ENCODE measurements at places on chromosomes 4 and X.

- H3K27ac ChIP-seq, result no peak overlapping the region
- no peaks in the 10 kb centered on the region for H3K4me1 ChIP-seq
- no peak overlapping the region for H3K4me3 ChIP-seq
- no peak for DNase-seq
- no peaks in the 10 kb centered on the region for H3K27me3 ChIP-seq
Observed at GRCh38 chr4:13982010-13982409, 354.5 kb upstream of the BOD1L1 start.

- H3K4me3 ChIP-seq, result no peak overlapping the region
- no peaks in the 10 kb centered on the region for H3K27me3 ChIP-seq
- H3K27ac ChIP-seq, result no peak overlapping the region
- no peaks in the 10 kb centered on the region for H3K4me1 ChIP-seq
Observed at GRCh38 chr4:61827907-61828391, 627.8 kb downstream of the ADGRL3 start.

GRCh38 chr4:40550948-40551462, 78.7 kb downstream of the RBM47 start:
- no peaks in the 10 kb centered on the region for H3K36me3 ChIP-seq
- DNase-seq, result peak; percentile 55
- peaks cover 2% of the 10 kb centered on the region for H3K4me1 ChIP-seq
- H3K27me3 ChIP-seq, result peaks cover 1% of the 10 kb centered on the region
- H3K4me3 ChIP-seq, result peak overlapping the region; percentile 12
- H3K27ac ChIP-seq, result no peak overlapping the region

DNA sequence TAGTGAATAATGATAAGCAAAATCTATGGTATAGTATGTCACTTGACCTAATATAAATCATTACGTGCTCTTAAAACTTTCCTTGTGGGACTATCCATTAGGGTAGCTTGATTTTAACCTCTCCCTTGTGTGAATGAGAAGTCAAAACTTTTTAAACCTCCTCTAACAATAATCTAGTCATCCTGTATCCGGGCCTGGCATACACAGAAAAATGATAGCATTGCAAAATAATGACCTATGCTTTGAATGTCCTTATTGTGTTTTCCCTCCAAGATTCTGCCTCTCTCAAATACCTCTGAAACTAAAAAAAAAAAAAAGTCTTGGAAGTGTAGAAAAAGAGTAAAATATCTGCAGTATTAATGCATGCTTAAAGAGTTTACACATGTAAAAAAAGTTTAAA, 250.0 kb upstream of the NDST3 start:
- no peaks in the 10 kb centered on the region for H3K36me3 ChIP-seq
- no peaks in the 10 kb centered on the region for H3K27me3 ChIP-seq
- no peak for DNase-seq

- no peaks in the 10 kb centered on the region for H3K36me3 ChIP-seq
- H3K27me3 ChIP-seq, result no peaks in the 10 kb centered on the region
- H3K27ac ChIP-seq, result no peak overlapping the region
- H3K4me3 ChIP-seq, result no peak overlapping the region
Observed at GRCh38 chrX:138026211-138026610, 460.3 kb downstream of the ZIC3 start.

- H3K4me1 ChIP-seq, result peaks cover 18% of the 10 kb centered on the region
- H3K4me3 ChIP-seq, result peak overlapping the region; percentile 92
- H3K27ac ChIP-seq, result peak overlapping the region; percentile 78
- no peaks in the 10 kb centered on the region for H3K27me3 ChIP-seq
Observed at GRCh38 chr4:145178740-145179280, 1.6 kb downstream of the OTUD4 start.

DNA sequence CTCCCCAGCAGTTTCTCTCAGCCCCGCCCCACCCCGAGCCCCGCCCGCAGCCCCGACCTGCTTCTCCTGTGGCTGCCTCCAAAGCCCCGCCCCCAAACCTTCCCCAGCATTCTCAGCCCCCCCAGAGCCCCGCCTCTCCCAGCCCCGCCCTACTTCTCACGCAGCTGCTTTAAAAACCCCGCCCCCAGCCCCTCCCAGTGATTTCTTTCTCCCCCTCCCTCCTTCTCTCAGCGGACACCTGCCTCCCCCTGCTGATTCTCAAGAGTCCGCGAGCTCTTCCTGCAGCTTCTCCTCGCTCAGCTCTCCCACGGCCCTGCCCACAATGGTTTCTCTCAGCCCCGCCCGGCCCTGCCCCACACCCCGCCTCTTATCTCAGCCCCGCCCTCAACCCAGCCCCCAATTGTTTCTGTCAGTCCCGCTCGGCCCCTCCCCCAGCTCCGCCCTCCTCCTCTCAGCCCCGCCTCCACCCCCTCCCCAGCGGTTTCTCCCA, 636 bp upstream of the EOLA1 start:
- H3K27ac ChIP-seq, result peak overlapping the region; percentile 48
- no peaks in the 10 kb centered on the region for H3K27me3 ChIP-seq
- H3K4me1 ChIP-seq, result peaks cover 5% of the 10 kb centered on the region
- H3K36me3 ChIP-seq, result no peaks in the 10 kb centered on the region
- no peak for DNase-seq
- no peak overlapping the region for H3K4me3 ChIP-seq

DNA sequence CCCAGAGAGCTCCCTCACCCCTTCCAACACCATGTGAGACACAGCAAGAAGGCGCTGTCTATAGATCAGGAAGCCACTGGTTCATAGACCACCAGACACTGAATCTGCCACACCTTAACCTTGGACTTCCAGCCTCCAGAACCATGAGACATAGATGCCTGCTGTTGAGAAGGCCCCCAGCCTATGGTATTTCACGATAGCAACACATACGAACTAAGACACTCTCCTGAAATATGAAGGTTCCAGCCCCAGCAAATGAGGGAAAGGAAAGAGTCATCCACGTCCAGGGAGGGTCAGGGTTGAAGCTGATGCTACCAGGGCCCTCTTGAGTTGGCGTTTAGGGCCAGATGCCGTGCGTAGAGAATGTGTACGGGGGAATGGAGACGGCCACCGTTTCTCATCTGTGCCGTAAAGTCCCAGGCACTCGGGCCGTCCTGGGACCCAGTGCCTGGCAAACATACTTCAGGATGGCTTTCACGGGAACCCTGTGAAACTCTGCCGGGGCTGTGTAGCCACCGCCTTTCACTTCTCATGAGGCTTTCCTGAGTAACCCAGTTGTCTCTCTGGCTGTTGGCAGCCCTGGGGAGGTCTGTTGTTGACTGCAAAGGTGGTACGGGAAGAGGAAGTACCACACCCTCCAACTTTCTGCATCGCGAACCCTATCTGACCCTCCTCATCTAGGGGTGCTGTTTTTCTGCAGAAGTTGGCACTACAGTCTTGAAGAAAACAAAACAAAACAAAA, 17.7 kb upstream of the P2RY8 start:
- no peak overlapping the region for H3K27ac ChIP-seq
- H3K27me3 ChIP-seq, result no peaks in the 10 kb centered on the region

DNA sequence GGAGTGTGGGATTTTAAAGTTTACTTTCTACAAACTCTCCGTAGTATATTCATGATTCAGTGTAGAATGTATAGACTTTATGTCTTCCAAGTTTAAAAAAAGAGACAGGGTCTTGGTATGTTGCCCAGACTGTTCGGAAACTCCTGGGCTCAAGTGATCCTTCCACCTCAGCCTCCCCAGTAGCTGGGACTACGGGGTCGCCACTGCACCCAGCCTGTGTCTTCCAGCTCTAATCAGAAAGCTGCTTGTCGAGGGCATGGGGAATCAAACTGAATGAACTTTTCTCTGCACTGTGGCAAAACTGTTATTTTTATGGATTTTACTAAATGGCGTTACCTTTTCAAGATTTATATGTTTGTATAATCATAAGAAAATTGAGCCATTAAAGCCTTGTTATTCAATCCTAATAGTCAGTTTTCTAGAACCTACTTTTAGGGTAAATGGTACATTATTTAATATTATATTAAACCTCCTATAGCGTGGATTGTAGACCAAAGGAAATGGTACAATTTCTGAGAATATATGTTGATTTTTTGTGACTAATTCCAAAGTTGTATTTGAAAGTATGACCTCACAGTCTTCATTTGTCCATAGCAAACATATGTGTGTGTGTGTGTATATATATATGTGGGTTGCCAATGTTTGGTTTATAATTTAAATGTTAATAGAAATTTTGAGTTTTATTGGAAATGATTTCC, 1.1 kb downstream of the BLOC1S4 start:
- DNase-seq, result no peak
- no peaks in the 10 kb centered on the region for H3K36me3 ChIP-seq
- no peak overlapping the region for H3K27ac ChIP-seq

DNA sequence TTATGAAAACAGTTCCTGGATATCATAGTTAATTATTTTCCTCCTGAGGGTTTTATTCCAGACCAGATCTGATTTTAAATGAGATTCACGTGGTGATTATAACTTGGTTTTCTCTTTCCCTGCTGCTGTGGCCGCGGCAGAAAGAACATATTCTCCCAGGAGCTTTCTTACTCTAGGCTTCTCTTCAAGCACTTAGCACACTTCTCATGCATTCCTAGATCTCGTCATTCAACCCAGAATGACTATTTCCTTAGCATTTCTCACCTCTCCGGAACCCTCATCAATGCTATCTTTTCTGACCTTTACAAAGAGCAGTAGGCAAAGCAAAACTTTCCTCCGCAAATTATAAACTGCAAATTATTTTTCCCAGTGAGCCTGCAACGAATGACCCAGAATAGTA, 122.9 kb downstream of the GPAT3 start:
- no peaks in the 10 kb centered on the region for H3K27me3 ChIP-seq
- no peak for DNase-seq
- no peaks in the 10 kb centered on the region for H3K36me3 ChIP-seq
- H3K27ac ChIP-seq, result no peak overlapping the region
- H3K4me3 ChIP-seq, result no peak overlapping the region

DNA sequence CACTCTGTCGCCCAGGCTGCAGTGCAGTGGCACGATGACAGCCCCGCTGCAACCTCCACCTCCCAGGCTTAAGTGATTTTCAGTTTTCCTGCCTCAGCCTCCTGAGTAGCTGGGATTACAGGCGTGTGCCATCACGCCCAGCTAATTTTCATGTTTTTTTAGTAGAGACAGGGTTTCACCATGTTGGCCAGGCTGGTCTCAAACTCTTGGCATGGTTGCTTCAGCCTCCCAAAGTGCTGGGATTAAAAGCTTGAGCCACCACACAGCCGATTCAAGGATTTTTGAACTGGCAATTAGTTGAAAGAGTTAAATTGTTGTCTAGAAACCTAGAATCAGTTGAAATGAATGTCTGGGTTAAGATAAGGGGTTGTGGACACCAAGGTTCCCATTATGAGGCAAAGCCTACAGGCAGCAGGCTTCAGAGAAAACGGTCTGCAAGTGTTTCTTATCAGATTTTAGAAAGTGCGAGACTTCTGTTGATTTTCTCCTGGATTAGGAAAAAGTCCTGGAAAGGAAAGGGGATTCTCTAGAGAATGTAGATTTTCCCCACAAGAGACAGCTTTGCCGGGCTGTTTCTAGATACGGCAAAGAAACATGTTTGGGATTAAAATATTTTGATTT, 8.3 kb upstream of the CCNI start:
- H3K27ac ChIP-seq, result no peak overlapping the region
- no peaks in the 10 kb centered on the region for H3K36me3 ChIP-seq
- H3K27me3 ChIP-seq, result no peaks in the 10 kb centered on the region
- H3K4me1 ChIP-seq, result no peaks in the 10 kb centered on the region
- no peak overlapping the region for H3K4me3 ChIP-seq

DNA sequence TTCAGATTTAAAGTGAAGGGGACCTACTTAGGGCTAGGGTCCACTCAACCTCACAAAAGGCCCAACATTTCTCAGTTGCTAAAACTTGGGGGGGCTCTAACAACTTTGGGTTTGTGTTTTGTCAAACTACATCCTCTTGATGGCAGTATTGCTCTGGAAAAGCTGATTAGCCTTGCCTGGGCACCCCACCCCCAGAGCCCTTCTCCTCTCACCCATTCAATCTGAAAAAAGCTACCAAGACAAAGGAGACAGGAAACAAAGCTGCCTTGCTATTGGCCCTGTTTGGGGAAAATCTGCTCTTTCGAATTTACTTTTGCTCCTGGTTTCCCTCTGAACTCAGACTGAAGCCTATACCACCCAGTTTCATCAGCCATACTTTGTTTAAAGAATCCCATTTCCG, 195.2 kb upstream of the STK26 start:
- H3K4me3 ChIP-seq, result no peak overlapping the region
- H3K27me3 ChIP-seq, result no peaks in the 10 kb centered on the region
- DNase-seq, result peak; percentile 19
- H3K27ac ChIP-seq, result no peak overlapping the region

DNA sequence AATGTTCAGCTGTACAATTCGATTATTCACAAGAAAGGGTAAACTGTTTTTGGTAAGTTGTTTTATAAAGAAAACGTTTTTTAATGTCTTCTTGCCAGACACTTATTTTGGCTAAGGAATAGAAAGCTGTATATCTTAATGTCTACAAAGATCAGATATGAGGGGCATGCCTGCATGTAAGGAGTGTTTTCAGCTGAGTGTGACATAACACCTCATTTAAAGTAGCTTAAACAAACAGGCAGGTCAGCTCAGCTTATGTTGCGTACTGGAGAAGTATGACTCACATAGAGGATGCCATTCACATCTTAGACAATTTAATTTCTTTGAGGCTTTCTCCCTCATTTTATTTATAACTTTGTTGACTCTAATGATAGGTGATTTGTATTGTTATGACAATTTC, 30.4 kb downstream of the LAMTOR3 start:
- H3K36me3 ChIP-seq, result no peaks in the 10 kb centered on the region
- peak; percentile 10 for DNase-seq
- no peaks in the 10 kb centered on the region for H3K4me1 ChIP-seq
- H3K27ac ChIP-seq, result no peak overlapping the region
- H3K4me3 ChIP-seq, result no peak overlapping the region
- H3K27me3 ChIP-seq, result no peaks in the 10 kb centered on the region

GRCh38 chr4:74410272-74410671, 34.7 kb upstream of the AREG start:
- no peaks in the 10 kb centered on the region for H3K4me1 ChIP-seq
- H3K27me3 ChIP-seq, result no peaks in the 10 kb centered on the region
- no peaks in the 10 kb centered on the region for H3K36me3 ChIP-seq
- no peak overlapping the region for H3K4me3 ChIP-seq
- DNase-seq, result no peak
- H3K27ac ChIP-seq, result no peak overlapping the region

DNA sequence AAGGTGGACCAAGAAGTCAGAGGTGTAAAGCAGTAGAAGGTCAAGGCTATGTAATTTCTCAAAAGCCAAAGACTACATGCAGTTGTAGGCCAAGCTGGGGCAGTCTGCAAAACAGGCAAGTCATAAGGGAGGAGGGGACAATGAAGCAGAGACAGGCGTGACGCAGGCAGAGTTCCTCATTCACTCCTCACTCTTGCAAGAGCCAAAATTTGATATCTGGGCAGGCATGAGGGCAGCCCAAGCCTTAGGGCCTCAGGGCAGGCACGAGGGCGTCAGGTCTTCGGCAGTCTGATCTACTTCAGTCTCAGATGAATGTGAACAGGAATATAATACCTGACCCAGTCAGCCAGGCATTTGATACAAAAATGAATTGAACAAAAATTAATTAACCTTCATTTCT, 86.4 kb upstream of the AGA start:
- no peak overlapping the region for H3K27ac ChIP-seq
- H3K4me3 ChIP-seq, result no peak overlapping the region
- no peaks in the 10 kb centered on the region for H3K36me3 ChIP-seq
- no peak for DNase-seq
- no peaks in the 10 kb centered on the region for H3K27me3 ChIP-seq

GRCh38 chr4:99100876-99101275, 12.3 kb upstream of the ADH5 start:
- H3K36me3 ChIP-seq, result no peaks in the 10 kb centered on the region
- no peaks in the 10 kb centered on the region for H3K27me3 ChIP-seq
- DNase-seq, result no peak
- H3K27ac ChIP-seq, result no peak overlapping the region

- H3K27me3 ChIP-seq, result no peaks in the 10 kb centered on the region
- peak; percentile 62 for DNase-seq
- no peak overlapping the region for H3K4me3 ChIP-seq
- H3K4me1 ChIP-seq, result no peaks in the 10 kb centered on the region
Observed at GRCh38 chr4:159150821-159151390, 48.0 kb downstream of the RAPGEF2 start.
